ENCODE measurements at places on chromosomes 7 and 10.

GRCh38 chr7:43479042-43479441 lies 103.9 kb upstream of the STK17A start:
- DNase-seq, result peak; percentile 15

DNA sequence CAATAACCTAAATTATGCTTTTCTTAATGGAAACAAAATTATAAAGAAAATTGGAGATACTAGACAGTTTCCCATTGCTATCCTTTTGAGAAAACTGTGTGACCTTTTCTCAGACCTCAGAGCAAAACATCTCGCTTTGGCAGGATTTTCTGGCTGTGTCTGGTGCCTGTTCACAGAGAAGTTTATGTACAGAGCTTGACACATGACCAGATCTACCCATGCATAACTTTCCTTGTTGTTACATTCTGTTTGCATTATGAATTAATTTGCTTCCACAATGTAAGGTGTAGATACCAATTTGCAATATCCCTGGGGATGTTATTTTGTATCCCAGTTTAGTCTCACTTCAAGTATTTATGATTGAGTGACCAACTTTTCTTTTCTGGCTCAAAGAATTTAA lies 565.0 kb downstream of the XPNPEP1 start:
- DNase-seq, result no peak

DNA sequence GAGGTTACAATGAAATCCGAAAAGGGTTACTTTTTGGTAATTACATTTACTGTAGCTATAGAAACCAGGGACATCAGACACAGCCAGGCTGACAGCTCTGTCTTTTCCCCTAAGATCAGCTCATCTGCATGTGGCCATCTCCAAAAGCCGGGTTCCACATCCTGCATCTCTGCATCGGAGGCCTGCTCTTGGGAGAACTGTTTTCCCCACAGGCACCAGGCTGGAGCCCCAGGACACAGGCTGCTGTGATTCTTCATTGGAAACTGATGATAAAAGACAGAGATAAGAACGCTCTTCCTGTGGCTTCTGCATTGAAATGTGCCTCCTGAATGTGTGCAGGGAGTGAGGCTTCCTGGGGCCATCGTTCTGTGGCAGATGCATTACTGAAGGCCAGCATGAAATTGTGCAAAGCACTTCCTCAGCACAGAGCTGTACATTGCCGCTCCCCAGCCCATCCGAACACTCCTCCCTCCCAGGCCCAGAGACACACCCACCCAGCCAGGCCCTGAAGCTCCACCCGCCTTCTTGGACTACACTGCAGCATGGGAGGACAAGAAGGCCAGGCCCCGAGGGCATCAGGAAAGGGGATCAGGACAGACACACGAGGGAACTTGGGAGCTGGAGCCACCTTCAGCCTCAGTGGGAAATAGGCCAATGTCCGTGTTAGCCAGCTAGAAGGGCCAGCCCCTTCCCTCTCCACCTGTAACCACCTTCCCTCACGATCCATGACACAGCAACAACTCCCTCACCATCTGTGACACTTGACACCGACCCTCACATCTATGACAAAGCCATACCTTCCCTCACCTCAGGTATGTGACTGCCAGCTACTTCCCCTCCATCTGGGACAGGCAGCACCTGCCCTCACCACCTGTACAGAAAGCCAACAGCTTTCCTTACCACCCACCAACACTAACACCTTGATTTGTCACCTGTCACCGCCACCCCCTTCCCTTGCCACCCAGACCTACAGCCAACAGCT lies 113.2 kb downstream of the GRID1 start:
- DNase-seq, result peak; percentile 42

DNA sequence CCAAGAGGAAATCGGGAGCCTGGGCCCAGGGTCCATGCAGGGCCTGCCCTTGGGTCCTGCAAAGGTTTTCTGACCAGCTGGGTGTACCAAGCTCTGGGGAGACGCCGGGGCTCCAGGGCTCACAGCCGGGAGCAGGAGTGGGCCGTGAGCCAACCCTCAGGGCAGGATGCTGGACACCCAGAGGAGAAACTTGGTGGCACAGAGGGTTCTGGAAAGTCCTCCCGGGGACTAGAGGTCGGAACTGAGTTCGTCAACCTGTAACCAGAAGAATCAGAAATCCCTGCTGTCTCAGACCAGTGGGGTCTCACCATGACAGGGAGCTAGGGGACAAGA lies 29.2 kb upstream of the PPP2R2D start:
- DNase-seq, result no peak

- peak; percentile 72 for DNase-seq
Measured at GRCh38 chr7:4797858-4798705, 22.7 kb downstream of the AP5Z1 start.

DNA sequence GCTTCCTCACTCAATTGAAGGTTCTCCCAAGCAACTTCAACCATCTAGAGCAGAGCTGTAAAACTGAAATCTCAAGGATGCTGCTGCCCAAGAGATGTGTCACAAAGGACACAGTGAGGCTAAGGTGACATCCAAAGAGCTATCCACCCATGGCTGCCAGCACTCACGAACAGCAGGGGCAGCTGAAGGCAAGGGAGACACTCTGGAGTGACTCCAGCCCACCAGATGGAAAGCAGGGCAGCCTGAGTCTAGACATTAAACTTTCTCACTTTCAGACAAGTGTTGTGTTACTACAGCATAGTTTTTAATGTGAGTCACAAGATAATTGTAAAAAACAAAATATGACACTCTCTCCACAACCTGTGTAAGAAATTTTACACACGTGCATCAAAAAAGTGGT lies 113.5 kb downstream of the LARP4B start:
- DNase-seq, result no peak

DNA sequence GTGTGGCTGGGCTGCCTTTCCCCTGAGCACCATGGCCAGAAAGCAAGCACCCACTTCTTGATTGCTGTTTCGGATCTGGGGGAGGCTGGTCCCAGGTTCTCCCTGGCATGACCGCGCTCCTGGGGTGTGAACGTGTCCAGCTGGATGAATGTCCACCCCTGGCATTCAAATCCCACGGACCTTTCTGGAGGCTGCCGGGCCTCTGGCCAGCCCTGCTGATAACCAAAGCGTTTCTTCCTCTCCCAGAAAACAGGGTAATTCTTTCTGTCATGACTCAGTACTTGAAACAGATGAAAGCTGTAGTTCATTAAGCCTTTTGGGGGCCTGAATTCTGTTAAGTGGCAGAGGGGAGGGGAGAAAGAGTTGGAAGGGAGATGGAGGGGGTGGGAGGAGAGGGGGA lies 73.1 kb upstream of the SAMD8 start:
- DNase-seq, result no peak

- peak; percentile 86 for DNase-seq
Measured at GRCh38 chr7:73704640-73705550, 14.6 kb downstream of the STX1A start.

GRCh38 chr7:155463114-155463811 lies 5.3 kb downstream of the EN2 start:
- no peak for DNase-seq

DNA sequence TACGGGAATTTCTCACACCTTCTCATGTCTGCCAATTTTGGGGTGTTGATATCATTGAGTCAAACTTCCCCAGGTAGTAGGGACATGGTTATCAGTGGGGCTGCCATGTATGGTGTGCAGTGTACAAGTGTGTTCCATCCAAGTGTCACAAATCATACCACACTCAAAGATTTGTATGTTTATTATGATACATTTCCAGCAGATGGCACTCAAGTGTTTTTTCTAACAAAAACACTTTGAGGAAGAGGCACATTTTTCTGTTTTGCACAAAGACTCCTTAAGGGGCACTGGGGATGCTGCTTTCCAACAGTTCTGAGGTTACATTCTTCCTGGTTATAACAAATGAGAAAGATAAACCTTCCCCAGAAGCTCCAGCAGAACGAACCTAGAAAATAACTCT lies 414.5 kb downstream of the REEP3 start:
- no peak for DNase-seq

DNA sequence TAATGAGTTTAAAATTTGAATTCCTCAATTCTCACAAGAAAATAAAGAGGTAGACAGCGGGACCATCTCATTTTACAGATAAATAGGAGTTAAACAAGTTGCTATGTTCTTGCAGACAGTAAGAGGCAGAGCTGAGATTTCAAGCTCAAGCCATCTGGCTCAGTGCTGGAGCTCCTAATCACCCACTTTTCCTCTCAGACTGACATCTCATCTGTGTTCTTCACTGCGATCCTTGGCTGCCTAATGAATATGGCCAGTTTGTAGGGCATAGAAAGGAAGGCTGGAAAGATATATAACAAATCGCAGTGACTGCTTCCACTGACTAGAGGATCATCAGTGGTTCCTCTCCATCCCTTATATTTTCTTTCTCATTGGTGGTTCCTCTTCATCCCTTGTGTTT lies 151.2 kb downstream of the MPP7 start:
- peak; percentile 43 for DNase-seq

DNA sequence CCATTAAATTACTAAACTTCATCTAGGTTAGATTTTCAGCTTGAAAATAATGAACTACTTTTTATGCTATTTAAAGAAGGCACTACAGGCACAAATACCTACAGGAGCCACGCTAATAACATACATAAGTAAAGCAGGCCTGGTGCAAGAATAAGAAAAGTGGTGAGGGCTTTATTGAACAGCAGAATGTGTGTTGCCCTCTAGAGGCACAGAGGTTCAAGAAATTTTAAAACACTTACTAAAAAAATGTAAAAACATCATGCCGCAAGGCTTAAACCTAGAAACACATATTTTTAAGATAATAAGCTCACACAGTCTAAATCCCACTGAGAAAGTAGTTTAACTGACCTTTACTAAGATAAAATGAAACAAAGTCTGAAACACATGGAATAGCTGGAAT lies 20.3 kb downstream of the CACUL1 start:
- no peak for DNase-seq

- DNase-seq, result no peak
Measured at GRCh38 chr7:44995555-44996493, 4.2 kb upstream of the CCM2 start.

DNA sequence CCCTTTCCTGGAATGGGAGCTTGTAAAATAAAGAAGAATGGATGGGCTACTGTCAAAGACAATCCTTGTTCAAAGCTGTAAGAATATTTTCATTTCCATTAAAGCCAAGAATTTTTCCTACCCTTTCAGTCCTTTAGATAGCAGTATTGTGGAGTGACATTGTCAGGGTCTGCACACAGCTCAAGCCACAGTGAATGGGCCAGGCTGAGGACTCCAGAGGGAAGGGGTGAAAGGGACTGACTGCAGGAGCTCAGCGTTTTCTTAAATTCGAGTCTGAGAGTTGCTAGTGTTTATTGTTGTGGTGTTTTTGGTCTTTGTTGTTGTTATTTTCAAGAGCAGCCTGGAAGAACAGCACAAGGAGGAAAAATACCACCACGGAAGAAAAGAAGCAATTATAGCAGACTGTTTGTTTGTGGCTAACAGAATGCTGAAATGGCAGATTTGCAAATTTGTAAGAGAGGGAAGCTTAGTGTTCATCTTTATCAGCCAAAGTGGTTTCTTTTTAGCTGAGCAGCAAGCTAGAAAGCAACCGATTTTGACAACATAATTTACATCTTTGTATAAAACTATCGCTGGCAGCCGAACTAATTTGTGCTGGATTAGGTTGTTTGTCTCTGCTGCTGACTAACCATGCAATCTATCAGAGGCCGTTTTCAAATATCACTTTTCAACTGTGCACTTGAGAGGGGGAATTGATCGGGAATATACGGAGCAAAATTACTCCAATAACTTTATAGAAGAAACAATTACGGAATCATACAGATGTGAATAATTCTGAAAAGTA lies 192.1 kb downstream of the LRMDA start:
- no peak for DNase-seq
